Germinal center (tissue), 1 donor: ENCODE measurements at places on chromosomes 2 and 18.

DNA sequence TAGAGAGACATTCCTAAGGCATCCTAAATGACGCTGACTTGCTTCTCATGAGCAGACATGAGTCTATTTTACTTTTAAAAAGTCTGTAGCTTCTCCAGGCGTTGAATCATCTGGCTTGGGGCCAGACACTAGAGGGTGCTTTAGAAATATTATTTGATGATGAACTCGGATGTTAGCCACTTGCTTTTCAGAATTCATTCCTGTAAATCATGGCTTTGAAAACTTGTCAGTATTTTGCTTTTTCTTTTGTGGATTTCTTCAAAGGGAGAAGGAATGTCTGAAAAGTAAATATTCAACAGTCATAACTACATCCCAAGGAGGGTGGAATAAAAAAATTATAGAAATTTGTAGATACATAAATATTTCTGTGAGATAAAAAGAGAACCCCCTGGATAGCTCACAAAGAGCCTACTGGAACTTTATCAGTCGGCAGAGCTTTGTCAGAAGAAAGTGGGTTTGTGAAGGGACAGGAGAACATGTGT lies 370.8 kb downstream of the OSR1 start:
- DNase-seq, result no peak

GRCh38 chr2:17416884-17417391 lies 101.3 kb downstream of the RAD51AP2 start:
- no peak for DNase-seq

DNA sequence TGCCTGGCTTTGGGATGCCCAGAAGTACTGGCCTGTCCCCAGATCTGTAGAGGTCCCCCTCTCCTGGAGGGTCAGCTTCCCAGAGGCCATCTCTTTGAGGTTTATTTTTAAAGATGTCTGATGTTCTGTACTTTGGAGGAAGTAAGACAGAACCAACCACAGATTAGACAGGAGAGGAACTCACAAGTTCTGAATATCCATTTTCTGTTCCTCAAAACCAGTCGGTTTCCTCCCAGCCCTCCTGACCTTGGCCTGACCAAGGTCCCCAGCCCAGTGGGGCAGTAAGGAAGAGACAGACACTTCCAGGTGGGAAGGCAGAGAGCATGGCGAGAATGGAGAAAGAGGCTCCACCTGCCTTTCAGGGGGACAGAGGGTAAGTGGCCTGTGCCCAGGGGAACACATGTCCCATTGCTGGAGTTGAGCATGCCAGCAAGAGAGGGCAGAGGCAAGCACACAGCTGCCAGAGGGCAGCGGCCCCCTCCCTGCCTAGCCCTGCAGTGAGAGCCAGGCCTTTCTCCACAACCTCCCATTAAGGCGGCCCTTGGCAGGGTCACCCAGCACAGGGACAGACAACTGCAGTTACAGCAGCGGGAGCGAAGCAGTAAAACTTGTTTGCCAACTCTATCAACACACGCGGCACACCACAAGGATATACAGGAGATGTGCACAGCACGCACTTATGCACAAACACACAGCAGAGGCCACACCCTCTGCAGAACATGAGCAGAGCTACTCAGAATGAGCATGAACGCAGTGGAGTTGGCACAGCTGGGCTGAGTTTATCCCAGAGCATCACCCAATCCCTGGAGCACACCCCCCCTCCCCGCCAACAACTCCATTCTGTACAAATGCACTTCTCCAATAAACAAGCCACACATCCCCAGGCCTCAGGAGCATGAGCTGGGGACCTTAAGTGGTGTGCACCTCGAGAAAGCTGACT lies 18.5 kb upstream of the SEMA4C start:
- DNase-seq, result no peak

GRCh38 chr2:99771681-99772333 lies 282.0 kb upstream of the REV1 start:
- DNase-seq, result no peak

GRCh38 chr18:57002627-57003026 lies 144.3 kb upstream of the BOD1L2 start:
- DNase-seq, result no peak

DNA sequence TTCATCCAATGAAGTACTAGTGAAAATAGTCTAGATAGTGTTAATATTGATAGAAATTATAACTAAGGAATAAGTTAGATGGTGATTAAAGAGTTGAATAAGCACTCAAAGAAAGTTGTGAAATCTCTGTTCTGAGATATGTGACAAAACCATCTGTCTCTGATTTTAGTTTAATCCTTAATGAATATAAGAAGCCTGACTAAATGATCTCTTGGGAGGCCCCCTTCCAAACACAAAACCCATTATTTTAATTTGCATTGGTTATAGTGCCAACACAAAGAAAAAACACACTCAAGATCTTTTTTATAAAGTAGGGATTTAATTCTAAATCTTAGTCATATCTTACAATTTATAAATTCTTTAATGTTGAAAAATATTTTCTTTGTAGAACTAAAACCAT lies 34.0 kb downstream of the SCN2A start:
- DNase-seq, result no peak

DNA sequence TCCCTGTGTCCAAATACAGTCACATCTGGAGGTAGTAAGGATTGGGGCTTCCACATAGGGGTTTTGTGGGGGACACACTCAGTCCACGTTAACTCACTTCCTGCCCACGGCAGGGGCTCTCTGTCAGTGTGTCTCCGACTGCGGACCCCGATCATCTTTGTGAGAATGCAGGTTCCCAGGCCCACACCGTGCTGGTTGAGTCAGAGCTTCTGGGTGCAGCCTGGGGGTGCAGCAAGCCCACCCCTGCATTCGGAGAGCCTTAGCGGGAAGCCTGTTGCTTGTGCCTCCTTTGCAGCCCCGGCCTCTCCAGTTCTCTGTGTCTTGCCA lies 28.0 kb downstream of the HPCAL1 start:
- no peak for DNase-seq

GRCh38 chr2:203451689-203452088 lies 83.4 kb downstream of the RAPH1 start:
- no peak for DNase-seq

- DNase-seq, result no peak
Measured at GRCh38 chr18:24917767-24918166, 434.2 kb downstream of the ZNF521 start.

DNA sequence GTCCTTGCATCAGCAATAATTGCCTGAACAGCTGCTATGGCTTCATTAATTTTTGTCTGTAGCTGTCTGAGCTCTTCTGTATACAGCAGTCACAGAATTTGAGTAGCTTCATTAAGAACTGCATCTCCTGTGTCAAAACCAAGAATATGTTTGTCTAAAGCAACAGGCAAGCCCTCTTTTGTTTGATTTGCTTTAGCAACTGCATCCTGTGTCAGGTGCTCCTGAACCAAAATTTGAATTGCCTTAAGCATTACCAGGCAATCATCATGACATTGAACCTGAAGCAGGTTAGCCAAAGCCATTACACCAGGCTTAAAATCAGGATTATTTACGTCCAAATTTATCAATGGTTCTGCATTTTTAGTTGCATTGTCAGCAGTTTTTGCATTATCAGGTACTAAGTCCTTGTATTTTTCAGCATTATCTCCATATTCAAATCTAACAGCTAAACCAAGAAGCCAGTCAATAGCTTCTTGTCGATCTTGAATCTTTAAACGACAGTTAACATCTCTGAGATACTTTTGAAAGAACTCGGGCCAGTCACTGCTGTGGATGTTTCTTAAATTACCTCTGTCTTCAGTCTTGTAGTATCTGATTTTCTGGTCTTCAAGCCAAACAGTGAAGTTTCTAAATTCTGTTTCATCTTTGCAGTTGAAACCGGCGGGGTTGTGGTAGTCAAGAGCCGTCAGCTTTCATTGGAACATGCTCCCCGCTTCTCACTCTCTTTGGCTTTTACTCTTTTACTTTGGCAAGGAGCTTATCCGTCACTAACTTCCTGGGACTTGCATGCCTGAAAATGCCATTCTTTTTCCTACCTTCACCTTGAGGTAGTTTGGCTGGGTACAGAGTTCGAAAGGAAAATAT lies 42.2 kb downstream of the MERTK start:
- no peak for DNase-seq
